Breast epithelium (tissue), 4 donors: ENCODE measurements at places on chromosomes 1 and 21.

- no peak overlapping the region for H3K4me3 ChIP-seq
- DNase-seq = no peak
- H3K4me1 ChIP-seq = no peaks in the 10 kb centered on the region
- no peaks in the 10 kb centered on the region for H3K27me3 ChIP-seq
These were observed 27.9 kb downstream of the KCNAB2 start for GRCh38 chr1:6073480-6074053.

GRCh38 chr1:160219062-160219929 is 14.1 kb downstream of the PEA15 start:
- no peaks in the 10 kb centered on the region for H3K27me3 ChIP-seq
- no peaks in the 10 kb centered on the region for H3K36me3 ChIP-seq

DNA sequence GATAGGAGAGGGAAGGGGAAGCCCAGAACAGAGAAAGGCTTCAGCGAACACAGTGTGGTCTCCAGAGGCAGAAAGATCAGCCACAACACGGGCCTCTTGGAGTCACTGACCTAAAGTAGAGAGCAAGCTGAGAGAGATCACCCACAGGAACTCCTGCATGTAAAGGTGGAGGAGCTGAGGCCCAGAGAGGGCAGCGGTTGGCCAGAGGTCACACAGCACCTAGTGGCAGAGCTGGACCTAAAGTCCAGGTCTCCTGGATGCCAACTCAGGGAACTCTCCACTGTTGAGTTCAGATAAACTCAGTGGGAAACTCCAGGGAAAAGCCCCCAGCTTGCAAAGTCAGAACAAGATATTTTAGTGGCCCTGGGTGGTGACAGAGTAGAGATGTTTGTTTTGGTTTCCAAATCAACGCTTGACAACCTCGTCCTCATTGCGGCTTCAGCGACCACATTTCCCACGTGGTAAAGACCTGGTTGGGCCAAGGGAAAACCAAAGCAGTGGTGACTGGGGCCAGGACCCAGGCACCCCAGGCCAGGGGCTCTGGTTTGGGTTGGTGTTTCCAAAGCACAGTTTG is 4.6 kb downstream of the IFFO2 start:
- no peaks in the 10 kb centered on the region for H3K27me3 ChIP-seq
- no peak for DNase-seq
- H3K4me3 ChIP-seq = peak overlapping the region; percentile 36
- H3K4me1 ChIP-seq = peaks cover 18% of the 10 kb centered on the region
- H3K36me3 ChIP-seq = no peaks in the 10 kb centered on the region

GRCh38 chr1:29290414-29290985 is 54.2 kb downstream of the PTPRU start:
- H3K27me3 ChIP-seq = no peaks in the 10 kb centered on the region
- no peaks in the 10 kb centered on the region for H3K36me3 ChIP-seq
- no peak overlapping the region for H3K4me3 ChIP-seq
- H3K27ac ChIP-seq = no peak overlapping the region

- no peaks in the 10 kb centered on the region for H3K4me1 ChIP-seq
- H3K4me3 ChIP-seq = no peak overlapping the region
- no peak overlapping the region for H3K27ac ChIP-seq
- no peak for DNase-seq
- H3K27me3 ChIP-seq = no peaks in the 10 kb centered on the region
These were observed 47.1 kb downstream of the C8A start for GRCh38 chr1:56901716-56902115.

GRCh38 chr21:14358775-14359174 is 24.2 kb downstream of the HSPA13 start:
- no peak overlapping the region for H3K4me3 ChIP-seq
- no peak overlapping the region for H3K27ac ChIP-seq
- peaks cover 5% of the 10 kb centered on the region for H3K36me3 ChIP-seq
- no peaks in the 10 kb centered on the region for H3K27me3 ChIP-seq

- no peak overlapping the region for H3K27ac ChIP-seq
- no peak for DNase-seq
- no peaks in the 10 kb centered on the region for H3K27me3 ChIP-seq
- H3K36me3 ChIP-seq = no peaks in the 10 kb centered on the region
These were observed 94.7 kb downstream of the LIPI start for GRCh38 chr21:14116080-14116481.

- no peaks in the 10 kb centered on the region for H3K36me3 ChIP-seq
- no peak for DNase-seq
- H3K4me3 ChIP-seq = peak overlapping the region; percentile 89
- peak overlapping the region; percentile 98 for H3K27ac ChIP-seq
These were observed 1.7 kb downstream of the HES4 start for GRCh38 chr1:997993-998744.

DNA sequence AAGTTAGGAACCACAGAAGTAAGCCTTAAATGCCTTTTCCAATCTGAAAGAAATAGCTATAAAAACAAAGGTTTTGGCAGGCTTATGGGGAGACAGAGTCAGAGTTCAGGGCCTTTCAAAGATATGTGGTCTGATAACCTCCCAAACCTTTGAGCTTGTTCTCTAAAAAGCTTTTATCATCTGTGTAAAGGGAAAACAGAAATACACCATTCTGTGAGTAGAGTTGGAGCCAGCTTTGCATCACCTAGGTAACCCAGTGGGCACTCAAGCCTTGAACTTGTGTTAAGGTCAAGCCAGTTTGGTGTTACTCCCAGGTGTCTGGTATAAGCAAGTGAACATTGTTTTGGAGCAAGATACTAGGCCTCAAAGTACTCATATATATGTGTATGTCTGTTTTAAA is 50.1 kb downstream of the LAMC1 start:
- no peak for DNase-seq
- H3K36me3 ChIP-seq = no peaks in the 10 kb centered on the region
- no peak overlapping the region for H3K4me3 ChIP-seq

- no peak overlapping the region for H3K4me3 ChIP-seq
These were observed 190.9 kb upstream of the ADGRL4 start for GRCh38 chr1:79197421-79197820.

DNA sequence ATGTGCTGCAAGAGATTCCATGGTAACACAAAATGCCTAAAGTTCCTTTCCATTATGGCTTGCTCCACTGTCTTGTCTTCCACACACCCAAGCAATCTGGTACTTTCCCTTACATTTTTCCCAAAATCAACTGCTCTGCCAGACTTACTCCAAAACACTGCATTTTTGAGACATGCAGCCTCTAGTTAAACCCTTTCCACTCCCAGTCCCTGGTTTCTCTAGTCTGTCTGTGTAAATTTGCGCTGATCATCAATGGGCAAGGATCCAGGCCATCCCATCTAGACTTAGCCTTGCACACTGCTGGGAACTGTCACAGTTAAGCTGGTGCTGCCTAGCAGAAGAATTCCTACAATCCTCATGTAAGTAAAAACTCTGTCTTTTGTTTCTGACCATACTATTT is 47.8 kb downstream of the DAB1 start:
- H3K4me3 ChIP-seq = no peak overlapping the region
- H3K4me1 ChIP-seq = no peaks in the 10 kb centered on the region
- no peak overlapping the region for H3K27ac ChIP-seq
- no peak for DNase-seq

GRCh38 chr1:203655671-203656070 is 29.0 kb downstream of the ATP2B4 start:
- H3K27ac ChIP-seq = no peak overlapping the region
- no peaks in the 10 kb centered on the region for H3K4me1 ChIP-seq
- H3K27me3 ChIP-seq = no peaks in the 10 kb centered on the region
- no peaks in the 10 kb centered on the region for H3K36me3 ChIP-seq
- no peak for DNase-seq
- no peak overlapping the region for H3K4me3 ChIP-seq

GRCh38 chr1:1664941-1665814 is 6.4 kb upstream of the CDK11B start:
- no peak for DNase-seq
- peaks cover 10% of the 10 kb centered on the region for H3K36me3 ChIP-seq
- no peaks in the 10 kb centered on the region for H3K4me1 ChIP-seq
- no peak overlapping the region for H3K4me3 ChIP-seq

- no peaks in the 10 kb centered on the region for H3K4me1 ChIP-seq
- no peak overlapping the region for H3K27ac ChIP-seq
- DNase-seq = no peak
- H3K4me3 ChIP-seq = no peak overlapping the region
- H3K36me3 ChIP-seq = no peaks in the 10 kb centered on the region
These were observed 31.7 kb upstream of the WNT4 start for GRCh38 chr1:22174446-22175220.

- H3K36me3 ChIP-seq = no peaks in the 10 kb centered on the region
- H3K4me3 ChIP-seq = no peak overlapping the region
- no peaks in the 10 kb centered on the region for H3K27me3 ChIP-seq
These were observed 1414.7 kb downstream of the PLA2G4A start for GRCh38 chr1:188243456-188243855.

DNA sequence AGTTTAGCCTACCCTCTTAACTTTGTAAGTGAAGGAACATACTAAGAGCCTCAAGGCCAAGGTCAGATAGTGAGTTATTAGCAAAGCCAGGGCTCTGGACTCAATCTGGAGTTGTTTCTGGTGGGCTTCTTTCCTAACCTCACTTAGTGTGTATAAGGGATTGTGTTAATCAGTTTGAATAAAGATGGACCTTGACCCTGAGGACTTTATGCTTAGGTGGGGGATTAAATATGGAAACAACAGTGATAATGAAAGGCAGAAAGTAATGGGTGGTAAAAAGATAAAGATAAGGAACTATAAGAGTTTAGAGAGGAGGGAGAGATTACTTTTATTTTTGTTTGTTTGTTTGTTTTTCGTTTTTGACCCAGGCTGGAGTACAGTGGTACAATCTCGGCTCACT is 5.5 kb downstream of the RABGAP1L start:
- no peak overlapping the region for H3K27ac ChIP-seq
- no peak overlapping the region for H3K4me3 ChIP-seq
- DNase-seq = no peak
- H3K36me3 ChIP-seq = peaks cover 1% of the 10 kb centered on the region
- no peaks in the 10 kb centered on the region for H3K27me3 ChIP-seq

- no peaks in the 10 kb centered on the region for H3K27me3 ChIP-seq
- no peak overlapping the region for H3K4me3 ChIP-seq
- H3K4me1 ChIP-seq = no peaks in the 10 kb centered on the region
- H3K36me3 ChIP-seq = no peaks in the 10 kb centered on the region
These were observed 18.9 kb upstream of the BATF3 start for GRCh38 chr1:212718499-212718898.

GRCh38 chr1:28266920-28267322 is 7.6 kb downstream of the SESN2 start:
- H3K4me3 ChIP-seq = no peak overlapping the region
- no peak overlapping the region for H3K27ac ChIP-seq
- peaks cover 1% of the 10 kb centered on the region for H3K36me3 ChIP-seq
- peaks cover 5% of the 10 kb centered on the region for H3K4me1 ChIP-seq
- DNase-seq = no peak
- no peaks in the 10 kb centered on the region for H3K27me3 ChIP-seq

DNA sequence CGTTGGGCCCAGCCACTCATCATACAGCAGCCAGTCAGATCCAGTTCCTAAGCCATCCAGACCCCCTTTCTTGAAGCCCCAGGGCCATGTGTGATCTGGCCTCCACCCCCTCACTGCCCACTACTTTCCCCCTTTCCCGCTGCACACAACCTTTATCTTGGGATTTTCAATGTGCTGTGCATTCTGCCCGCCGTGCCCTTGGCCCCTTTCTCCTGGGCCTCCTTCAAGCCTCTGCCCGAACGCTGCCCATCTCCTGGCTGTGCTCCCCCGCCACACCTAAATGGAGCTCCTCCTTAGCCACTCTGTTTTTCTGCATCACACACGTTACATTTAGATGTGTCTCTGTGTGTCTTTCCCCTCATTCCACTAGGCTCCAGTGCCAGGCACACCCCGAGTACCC is 66.7 kb upstream of the SELENON start:
- DNase-seq = no peak
- no peak overlapping the region for H3K27ac ChIP-seq
- no peaks in the 10 kb centered on the region for H3K4me1 ChIP-seq
- no peaks in the 10 kb centered on the region for H3K27me3 ChIP-seq

DNA sequence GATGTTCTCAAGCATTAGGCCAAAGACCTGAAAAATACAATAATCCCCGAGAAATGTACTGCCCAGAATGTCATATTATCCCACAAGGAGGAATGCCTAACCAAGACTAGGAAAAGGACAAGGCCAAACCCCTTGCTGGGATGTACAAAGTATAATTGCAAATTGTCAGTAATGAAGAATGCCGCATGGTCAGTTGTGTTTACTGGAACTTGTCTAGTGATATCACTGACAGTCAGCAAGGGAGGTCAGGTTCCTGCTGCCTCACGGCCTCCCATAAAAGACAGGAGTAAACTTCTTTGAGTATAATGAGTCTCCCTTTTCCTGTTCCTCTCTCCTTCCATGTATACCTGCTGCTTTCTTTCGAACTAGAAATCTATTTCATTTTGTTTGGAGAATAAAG is 222.8 kb downstream of the RHOU start:
- H3K27me3 ChIP-seq = no peaks in the 10 kb centered on the region
- no peaks in the 10 kb centered on the region for H3K4me1 ChIP-seq
- H3K4me3 ChIP-seq = no peak overlapping the region
- no peak overlapping the region for H3K27ac ChIP-seq

- peaks cover 13% of the 10 kb centered on the region for H3K27me3 ChIP-seq
- no peak for DNase-seq
- no peaks in the 10 kb centered on the region for H3K36me3 ChIP-seq
- no peaks in the 10 kb centered on the region for H3K4me1 ChIP-seq
- no peak overlapping the region for H3K27ac ChIP-seq
These were observed 334.4 kb downstream of the SRGAP2C start for GRCh38 chr1:121519042-121519755.
